Stimulated activated CD8-positive, alpha-beta memory T cell treated with anti-CD3 and anti-CD28 coated beads, Interleukin-7, amount 100 ng/mL, for 1 hour (primary cell): ENCODE measurements at places on chromosomes 4 and X.

GRCh38 chrX:1529328-1529727 is 7.7 kb downstream of the P2RY8 start:
- DNase-seq, result no peak

GRCh38 chr4:6468376-6468775 is 4.0 kb downstream of the PPP2R2C start:
- DNase-seq, result no peak

- no peak for DNase-seq
Measured at GRCh38 chr4:38344929-38345328, 319.1 kb upstream of the KLF3 start.

DNA sequence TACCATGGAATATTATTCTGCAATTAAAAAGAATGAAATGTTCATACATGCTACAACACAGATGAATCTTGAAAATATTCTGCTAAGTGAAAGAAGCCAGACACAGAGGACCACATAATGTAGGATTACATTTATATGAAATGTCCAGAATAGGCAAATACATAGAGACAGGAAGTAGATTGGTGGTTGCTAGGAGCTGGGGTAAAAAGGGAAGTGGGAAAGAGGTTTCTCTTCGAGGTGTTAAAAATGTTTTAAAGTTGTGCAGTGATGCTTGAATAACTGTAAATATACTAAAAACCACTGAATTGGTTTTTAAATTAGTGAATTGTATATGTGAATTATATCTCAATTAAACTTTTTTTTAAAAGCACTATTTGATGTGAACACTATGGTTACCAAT is 3.6 kb upstream of the NXT2 start:
- DNase-seq, result no peak

- DNase-seq, result no peak
Measured at GRCh38 chr4:35966566-35966965, 277.7 kb downstream of the ARAP2 start.

- DNase-seq, result no peak
Measured at GRCh38 chr4:24753519-24753918, 41.9 kb upstream of the SOD3 start.

DNA sequence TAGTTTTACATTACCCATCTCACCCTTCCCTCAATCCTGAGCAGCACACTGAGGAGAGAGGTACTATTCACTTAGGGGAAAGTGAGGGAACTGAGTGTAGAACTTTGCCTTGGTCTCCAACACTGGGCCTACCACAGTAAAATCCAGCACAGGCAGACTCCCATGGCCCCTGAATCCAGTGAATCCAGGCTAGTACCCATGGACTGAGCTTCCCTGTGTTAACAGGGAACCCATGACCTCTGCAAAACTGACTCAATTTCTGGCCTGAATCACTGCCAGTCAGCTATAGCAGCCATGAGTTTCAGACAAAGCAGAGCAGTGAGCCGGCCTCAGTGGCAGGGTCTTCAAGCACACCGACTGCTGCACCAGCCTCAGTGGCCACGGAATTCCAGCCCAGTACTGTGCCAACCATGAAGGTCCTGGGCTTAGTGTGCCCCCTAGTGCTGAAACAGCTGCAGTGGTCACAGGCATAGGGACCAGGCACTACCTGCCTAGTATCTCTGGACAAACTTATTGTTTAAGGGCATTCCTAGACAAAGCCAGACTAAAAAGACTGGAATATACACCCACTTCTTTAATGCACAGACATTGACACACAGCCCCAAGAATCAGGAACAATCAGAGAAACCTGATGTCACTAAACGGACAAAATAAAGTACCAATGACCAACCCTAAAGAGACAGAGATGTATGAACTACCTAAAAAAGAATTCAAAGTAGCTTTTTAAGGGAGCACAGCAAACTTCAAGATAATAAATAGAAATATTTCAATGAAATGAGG is 127.4 kb upstream of the RPL34 start:
- DNase-seq, result no peak

DNA sequence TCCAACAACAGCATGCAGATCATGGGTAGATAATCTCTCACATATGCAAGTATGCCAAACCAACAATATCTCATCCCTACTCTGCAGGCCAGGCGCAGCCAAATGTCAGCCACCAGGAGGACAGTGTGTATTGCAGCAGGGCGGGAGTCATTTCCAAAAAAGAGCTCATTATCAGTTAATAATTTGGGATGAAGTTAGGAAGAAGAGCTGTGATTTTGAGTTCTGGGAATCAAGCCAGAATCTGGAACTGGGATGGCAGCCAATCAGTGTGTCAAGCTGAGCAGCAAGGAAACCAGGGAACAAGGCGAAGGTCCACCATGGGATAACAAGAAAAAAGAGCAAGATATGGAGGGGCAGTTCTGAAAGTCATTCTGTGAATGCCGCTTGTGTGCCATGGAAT is 88.2 kb upstream of the CAMK2D start:
- no peak for DNase-seq

GRCh38 chrX:39843318-39843717 is 254.4 kb downstream of the BCOR start:
- no peak for DNase-seq

GRCh38 chr4:144402999-144403398 is 243.0 kb upstream of the HHIP start:
- no peak for DNase-seq

DNA sequence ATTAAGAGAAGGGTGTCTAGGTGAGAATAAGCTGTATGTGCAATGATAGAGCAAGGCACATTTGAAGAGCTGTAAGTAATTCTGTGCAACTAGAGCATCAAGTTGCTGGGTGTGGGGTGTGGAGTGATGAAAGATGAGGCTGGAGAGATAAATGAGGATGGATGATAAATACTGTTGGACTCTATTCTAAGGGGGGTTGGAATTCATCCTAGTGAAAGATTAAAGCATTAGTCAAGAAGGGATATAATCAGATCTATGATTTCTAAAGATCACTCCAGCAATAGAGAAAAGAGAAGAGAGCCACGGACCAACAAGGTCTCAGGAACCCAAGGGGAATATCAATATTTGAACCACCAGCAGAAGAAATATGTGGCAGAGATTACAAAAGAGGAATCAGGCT is 415.0 kb upstream of the RPS6KA3 start:
- no peak for DNase-seq

DNA sequence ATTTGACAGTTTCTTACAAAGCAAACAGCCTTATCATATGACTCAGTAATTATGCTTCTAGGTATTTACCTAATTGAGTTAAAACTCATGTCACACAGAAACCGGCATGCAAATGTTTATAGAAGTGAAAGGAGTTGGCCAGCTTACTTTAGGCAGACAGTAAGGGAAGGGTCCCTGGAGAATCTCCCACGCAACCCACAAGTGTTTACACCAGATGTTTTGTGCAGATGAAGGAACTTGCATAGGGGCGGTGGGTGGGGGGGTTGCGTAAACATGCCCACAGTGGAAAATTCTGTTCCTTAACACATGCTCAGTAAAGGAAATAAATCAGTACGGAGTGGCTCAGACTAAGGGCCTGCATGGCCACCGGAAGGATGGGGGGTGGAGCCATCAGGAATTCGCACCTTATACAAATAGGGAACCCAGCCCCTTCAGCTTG is 330.5 kb upstream of the AADAT start:
- no peak for DNase-seq

DNA sequence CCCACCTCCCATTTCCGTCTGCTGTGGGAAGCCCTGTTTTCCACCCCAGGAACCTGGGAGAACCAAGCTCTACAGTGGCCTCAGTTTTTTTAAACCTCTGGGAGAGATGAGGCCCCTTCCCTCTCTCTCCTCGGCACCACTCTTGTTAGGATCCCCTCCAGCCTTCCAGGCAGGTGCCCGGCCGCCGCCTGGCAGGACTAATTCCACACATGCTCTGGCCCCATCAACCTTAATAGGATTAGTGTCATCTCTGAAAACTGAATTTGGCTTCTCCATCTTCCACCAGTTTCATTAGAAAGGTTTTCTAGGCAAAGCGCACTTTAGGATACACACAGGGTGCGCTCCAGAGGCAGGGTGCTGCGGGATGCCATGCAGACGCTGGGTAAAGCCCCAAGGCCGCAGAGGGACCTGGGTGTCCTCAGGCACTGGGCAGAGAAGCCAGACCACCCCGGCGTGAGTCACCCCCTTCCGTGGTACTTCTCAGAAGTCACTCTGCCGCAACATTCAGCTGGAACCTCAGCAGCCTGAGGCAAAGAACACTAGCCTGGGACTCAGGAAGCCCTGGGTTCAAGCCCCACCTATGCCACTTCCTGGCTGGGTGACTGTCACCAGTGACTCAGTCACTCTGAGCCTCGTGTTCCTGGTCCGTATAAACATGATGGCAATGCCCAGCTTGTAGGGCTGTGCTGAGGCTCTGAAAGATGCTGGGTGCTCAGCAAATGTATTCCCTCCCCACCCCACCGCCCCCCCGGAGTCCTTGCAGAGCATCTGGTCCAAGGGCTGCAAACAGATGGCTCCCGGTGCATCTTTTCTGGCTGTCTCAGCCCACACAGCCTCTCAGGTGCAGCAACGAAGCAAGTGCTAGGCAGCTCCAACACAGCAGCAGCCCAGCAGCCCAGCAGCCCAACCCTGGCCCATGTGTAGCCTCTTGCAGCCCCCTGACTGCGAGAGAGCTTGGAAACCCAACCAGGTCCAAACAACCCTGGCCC is 29.1 kb downstream of the PPP2R2C start:
- no peak for DNase-seq

- DNase-seq, result no peak
Measured at GRCh38 chr4:26204911-26205370, 115.9 kb upstream of the RBPJ start.

DNA sequence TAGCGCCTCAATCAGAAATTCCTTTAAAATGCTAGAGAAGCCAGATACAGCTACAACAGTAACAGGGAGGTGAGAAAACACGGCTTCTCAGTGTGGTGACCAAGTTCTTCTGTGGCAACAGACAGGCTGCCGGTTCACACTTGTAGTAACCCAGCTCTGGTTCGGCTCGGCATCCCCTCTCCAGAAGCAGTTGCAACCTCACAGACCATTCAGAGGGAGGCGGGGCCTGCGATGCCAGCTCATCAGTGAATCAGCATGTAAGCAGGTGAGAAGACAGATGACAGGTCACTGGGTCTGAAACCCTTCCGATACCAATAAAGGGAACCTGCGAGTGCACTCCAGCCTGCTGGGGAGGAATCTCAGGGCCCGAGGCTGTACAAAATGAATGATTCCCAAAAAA is 251.0 kb downstream of the KCNIP4 start:
- DNase-seq, result no peak

GRCh38 chrX:135324463-135324862 is 15.2 kb downstream of the ETDC start:
- DNase-seq, result no peak

DNA sequence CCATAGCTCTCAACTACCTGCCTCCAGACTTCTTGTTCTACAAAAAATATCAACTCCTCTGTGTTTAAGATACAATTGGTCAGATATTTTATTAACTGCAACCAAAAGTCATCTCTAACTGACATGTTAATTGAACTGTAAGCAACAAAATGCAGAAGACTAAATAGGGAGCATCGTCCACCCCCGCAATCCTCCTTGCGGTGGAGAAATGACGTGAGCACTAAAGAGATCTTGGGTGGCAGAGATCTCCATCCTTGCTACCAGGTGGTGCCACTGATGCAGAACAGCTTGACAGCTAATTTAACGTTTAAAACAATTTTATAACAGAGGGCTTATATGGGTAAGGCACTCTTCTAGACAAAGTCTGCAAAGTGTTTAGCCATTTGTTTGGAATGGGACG is 164.4 kb upstream of the FTHL17 start:
- no peak for DNase-seq

GRCh38 chr4:602559-602942 is 22.8 kb upstream of the PDE6B start:
- DNase-seq, result no peak

GRCh38 chrX:111355523-111356115 is 56.4 kb downstream of the DCX start:
- DNase-seq, result no peak

DNA sequence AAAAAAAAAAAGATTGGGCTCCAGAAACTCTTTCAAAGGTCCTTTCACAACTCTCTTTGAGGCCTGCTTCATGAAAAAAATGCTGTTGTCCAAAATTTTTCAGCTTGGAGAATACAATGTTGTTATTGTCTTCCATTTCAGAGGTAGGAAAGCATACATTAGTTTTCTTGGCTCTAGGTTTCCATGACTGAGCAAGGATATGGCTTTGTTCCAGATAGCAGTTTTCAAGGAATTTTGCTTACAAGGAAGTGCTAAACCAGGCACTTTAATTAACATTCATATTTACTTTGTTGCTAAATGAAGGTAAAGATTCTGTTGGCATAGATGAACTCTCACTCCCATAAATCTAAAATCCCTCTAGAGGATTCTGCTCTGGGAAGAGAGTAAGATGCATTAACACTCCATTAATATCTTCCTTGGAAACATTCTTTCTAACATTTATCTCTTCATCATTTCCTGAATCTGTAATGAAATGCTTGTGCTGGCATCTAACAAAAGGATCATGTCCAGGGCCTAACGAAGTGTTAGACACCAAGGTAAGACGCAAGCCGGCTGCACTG is 118.4 kb downstream of the COL25A1 start:
- no peak for DNase-seq

- no peak for DNase-seq
Measured at GRCh38 chrX:14344172-14344940, 185.0 kb upstream of the GLRA2 start.

DNA sequence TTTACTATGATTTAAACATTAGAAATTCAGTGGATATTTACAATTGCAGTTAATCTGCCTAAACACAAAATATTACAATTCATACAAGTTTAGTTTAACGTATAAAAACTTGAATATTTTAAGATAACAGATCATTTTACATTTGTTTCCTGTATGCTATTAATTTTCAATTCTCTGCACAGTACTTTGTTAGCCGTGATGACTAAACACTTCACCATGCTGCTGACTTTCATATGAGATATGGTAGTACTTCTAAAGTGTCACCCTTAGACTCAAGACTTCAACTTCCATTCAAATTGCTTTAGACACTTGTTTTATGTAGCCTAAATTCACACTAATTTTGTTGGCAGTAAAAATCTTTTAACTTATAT is 1646.4 kb upstream of the ADGRL3 start:
- DNase-seq, result no peak

DNA sequence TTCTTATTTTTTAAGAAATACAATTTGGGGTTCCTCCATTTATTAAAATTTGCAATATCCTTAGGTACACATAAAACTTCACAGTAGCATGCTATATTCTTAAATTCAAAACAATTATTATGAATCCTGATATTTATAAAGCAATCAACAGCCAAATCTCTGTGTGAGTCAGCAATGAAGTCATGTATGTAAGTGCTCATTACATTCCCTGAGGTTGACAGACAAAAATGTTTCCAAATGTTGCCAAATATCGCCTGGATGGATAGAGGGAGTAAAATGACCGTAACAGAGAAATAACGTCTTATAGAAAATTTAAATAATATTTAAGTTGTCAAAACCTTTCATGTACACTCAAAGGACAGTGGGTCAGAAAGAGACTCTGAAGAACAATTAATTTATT is 220.0 kb downstream of the PCDH18 start:
- DNase-seq, result no peak

- DNase-seq, result no peak
Measured at GRCh38 chrX:107708762-107709161, 66.8 kb downstream of the TSC22D3 start.

DNA sequence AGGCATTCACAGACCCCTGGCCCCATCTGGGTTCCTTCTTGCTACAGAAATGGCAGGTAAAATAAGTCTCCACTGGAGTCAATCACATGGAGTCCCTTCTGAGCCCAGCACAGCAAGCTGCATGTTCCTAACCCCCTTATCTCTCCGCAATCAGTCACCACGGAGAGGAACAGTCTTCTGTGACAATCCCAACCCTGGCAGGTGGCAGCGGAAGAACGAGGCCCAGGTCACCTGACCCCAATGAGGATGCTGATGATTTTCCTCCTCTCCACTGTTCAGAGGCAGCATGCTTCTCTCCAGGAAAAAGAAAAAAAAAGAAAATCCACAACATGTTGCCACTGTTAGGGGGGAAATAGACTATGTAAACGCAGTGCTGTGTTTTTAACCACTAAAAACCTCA is 50.1 kb downstream of the TSPAN5 start:
- DNase-seq, result no peak
